ENCODE measurements at places on chromosomes 12 and 14.

GRCh38 chr14:75340921-75341320, 62.3 kb downstream of the FOS start:
- no peak for DNase-seq

DNA sequence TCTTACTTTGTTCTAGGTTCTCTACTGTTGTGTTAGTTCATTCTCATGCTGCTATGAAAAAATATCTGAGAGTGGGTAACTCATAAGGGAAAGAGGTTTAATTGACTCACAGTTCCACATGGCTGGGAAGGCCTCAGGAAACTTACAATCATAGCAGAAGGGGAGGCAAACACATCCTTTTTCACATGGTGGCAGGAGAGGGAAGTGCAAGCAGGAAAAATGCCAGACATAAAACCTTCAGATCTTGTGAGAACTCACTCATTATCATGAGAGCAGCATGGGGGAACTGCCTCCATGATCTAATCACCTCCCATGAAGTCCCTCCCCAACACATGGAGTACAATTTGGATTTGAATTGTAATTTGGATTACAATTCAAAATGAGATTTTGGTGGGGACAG, 69.6 kb downstream of the MGST1 start:
- no peak for DNase-seq

DNA sequence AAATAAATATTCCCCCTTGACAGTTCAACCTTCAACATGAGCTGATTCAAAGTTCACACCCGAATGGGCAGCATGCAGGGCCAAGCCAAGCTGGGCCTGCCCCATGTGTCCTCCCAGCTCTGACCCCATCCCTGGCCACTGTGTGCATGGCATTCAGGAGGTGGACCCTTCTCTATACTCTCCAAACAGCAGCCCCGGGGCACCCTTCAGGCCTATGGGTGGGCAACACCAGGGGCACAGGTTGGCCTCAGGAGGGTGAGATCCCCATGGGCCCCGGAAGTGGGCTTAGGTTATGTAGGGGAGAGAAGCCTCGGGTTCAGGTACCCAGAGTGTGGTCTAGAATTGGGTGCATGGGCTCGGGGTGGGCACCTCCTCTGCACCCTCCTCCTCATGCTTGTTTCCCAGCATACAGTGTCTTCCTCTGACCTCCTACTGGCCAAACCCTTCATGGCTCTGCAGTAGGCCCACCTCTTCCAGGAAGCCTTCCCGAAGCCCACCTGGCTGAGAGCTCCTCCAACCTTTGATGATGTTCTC, 31.5 kb upstream of the BCL7A start:
- no peak for DNase-seq

GRCh38 chr14:58574623-58575022, 63.1 kb upstream of the DACT1 start:
- DNase-seq: no peak

DNA sequence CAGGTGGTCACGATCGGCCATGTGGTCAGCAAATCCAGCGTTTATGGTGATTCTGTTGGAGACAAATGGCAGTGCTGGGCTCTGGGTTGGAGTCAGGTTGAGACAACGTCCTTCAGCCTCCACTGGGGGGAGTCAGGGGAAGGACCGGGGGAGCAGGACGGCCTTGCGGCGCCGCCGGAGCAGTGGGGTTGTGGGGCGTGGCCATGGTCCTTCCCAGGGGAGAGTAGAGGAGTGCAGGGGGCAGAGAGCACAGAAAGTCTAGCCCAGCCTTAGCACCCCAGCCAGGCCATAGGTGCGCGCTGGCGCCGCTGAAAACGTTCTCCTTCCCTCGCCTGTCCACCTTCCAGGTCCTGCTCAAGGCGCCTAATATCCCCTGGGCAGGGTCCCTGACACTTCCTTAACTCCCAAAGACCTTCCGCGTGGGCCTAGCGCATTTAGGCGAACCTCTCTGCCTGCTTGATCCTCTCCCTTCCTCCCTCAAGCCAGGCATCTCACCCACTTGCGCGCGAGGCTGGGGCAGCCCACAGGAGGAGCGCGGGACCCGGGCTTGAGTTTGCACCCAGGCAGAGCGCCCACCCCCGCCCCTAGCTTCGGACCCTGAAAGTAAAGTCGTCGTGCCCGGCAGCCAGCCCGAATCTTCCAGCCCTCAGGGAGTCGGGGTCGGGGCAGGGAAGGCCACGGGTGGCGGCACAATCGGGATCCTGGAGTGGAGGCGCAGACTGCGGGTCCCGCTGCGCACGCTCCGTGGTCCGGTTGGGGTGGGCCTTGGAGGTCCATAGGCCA, 3.1 kb upstream of the KIF26A start:
- peak; percentile 77 for DNase-seq

GRCh38 chr14:68584786-68585185, 208.1 kb downstream of the ZFP36L1 start:
- no peak for DNase-seq

DNA sequence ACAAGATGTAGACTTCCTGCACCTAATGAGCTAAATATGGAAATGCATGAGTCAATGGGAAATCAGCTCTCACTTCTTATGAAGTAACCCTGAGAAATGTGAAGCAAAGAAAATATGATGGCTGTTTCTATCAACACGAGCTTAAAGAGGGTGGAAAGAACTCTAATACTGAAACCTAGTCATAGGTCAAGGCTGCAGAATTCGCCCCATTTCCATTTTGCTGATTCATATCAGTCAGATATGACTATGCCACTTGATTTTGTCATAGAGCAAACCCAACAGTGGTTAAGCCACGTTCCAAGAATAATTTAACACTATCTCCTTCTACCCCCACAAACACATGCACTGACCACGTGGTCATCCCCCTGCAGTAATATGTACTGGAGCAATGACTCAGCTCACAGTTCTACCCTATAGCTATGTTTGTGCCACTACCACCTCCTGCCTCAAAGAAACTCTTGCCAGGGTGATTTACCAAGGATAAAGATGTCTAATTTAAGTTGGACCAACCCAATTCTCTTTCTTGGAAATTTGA, 157.5 kb downstream of the TMTC3 start:
- peak; percentile 7 for DNase-seq

- no peak for DNase-seq
Measured at GRCh38 chr12:69000540-69001243, 67.7 kb upstream of the CPM start.

GRCh38 chr12:5155866-5156265, 112.2 kb downstream of the KCNA5 start:
- no peak for DNase-seq

DNA sequence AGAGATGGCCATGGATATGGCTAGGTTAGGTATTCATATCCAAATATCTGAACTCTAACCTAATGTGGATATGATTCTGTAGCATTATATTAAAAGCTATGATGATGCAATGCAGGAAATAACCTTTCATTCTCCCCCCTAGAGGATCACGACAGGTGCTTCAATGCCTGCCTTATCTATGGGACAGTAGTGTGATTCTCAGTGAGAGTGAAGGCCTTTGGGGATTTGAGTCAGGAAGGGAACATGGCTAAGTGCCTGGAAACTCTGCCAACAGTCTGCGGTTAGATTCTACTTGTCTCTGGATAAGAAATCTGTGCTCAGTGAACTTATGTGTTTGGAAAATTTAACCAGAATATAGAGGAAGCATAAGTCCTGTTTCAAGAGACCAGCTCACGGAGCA, 81.8 kb downstream of the SLC38A1 start:
- no peak for DNase-seq

DNA sequence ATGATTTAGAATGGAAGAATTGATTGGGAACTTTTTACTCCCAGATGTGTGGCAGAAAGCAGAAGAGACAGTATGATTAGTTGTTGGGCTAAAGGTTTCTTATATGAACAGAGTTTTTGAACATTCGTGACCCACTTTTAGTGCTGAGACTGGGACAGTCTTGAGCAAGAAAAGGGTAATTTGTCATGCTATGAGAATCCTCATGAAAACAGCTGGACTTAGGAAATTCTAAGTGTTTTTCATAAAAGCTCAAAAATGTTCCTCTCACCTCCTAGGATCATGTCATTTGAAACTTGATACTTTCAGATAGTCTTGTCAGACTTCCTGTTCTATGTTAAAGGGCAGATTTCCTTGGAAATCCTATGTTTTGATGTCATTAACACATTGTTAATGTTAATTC, 86.1 kb downstream of the MGAT4C start:
- DNase-seq: no peak

GRCh38 chr12:132108211-132108832, 35.8 kb downstream of the DDX51 start:
- no peak for DNase-seq

GRCh38 chr14:94050231-94050880, 24.2 kb downstream of the OTUB2 start:
- DNase-seq: no peak

DNA sequence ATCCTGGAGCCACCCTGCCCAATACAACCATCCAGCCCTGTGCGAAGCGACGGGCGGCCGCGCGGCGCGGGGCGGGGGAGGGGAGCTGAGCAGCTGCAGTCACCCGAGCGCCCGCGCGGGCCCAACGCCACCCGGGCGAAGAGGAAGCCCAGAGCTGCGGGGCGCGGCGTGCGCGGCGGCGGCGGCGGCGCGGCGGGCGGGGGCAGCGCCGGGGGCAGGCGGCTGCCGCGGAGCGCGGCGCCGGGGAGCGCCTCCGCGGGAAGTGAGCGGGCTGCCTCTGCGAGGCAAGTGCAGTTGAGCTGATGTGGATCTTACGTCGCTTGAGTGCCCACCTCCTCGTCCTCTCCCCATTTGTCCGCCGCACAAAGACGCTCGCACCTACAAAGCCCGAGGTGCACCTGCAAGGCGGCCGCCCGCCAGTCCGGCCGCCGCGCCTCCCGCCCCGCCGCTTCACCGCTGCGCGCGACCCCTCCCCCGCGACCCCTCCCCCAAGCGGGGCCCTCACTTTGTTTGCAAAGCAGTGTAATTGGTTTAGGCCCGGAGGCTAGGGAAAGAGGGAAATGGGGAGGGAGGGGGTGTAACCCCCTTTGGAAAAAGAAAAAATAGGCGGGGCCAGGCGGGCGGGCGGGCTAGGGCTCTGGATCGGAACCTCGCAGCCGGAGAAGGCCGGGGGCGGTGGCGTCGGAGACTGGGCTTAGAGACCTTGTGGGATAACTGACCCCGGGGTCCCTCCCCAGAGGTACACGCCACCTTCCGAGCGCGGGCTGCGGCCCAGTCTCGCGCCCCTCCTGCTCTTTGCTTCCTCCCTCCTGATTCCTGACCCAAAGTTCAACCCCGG, at the start of the genes FOXA1 and TTC6:
FOXA1 (minus strand) TSS at position 279 of the 838 bp plus-strand sequence; CDS start at position 2, 277 bp downstream.
TTC6 (plus strand) TSS at position 659 of the 838 bp plus-strand sequence. CDS start 26,436 bp downstream, outside the sequence.
- peak; percentile 26 for DNase-seq

DNA sequence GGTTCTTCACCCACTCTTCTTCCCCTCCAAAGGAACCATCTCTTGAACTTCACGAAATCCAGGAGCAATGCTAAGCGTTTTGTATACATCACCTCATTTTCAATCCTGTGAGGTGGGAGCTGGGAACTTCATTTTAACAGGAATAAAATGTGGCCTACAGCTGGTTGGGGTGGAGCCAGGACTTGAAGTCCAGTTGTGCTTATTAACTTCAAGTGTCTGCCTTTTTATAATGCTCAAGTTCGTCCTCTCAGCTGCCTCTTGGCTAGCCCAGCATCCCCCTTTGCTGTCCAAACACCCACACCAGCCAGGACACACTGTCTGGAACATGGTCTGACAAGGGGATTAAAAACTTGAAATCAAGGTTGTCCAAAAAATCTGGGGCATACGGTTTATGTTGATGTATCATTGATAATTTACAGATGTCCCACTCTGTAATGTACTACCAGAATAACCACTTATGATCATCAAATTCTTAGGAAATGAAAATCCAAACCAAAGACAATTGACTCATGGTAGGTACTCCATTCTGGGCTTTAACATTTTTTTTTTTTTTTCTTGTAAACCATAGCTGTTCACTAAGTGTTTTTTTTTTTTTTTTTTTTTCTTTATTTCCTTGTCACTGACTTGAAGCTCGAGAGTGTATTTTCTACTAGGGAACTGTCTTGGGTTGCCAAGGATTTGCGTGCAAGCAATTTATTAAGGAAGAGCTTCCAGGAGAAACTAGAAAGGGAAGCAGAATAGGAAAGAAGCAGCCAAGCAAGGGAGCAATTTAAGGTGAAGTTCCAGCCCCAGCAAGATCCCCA, 252.3 kb downstream of the EFCAB11 start:
- no peak for DNase-seq

- DNase-seq: no peak
Measured at GRCh38 chr12:118046430-118046829, 14.5 kb downstream of the WSB2 start.

DNA sequence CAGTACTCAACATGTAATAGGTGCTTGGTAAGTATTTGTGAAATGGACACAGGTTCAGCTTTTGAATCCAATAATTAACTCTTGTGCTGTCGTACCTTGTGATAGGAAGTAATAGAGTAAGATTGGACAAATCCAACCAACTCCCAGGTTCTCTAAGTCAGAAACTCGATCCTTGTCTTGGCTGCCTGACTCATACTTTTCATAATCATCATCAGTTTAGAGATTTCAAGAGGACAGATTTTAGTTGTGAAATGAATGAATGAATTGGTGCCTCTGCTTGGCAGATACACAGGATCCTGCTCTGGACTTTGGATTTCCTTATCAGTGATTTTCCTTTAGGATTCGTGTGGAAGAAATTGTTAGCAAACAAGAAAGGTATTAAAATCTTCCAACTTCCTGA, 1145.2 kb downstream of the AACS start:
- DNase-seq: no peak

- DNase-seq: no peak
Measured at GRCh38 chr14:23119363-23120327, 590 bp upstream of the CEBPE start.

GRCh38 chr14:90626550-90626949, 189.7 kb downstream of the TTC7B start:
- DNase-seq: no peak

DNA sequence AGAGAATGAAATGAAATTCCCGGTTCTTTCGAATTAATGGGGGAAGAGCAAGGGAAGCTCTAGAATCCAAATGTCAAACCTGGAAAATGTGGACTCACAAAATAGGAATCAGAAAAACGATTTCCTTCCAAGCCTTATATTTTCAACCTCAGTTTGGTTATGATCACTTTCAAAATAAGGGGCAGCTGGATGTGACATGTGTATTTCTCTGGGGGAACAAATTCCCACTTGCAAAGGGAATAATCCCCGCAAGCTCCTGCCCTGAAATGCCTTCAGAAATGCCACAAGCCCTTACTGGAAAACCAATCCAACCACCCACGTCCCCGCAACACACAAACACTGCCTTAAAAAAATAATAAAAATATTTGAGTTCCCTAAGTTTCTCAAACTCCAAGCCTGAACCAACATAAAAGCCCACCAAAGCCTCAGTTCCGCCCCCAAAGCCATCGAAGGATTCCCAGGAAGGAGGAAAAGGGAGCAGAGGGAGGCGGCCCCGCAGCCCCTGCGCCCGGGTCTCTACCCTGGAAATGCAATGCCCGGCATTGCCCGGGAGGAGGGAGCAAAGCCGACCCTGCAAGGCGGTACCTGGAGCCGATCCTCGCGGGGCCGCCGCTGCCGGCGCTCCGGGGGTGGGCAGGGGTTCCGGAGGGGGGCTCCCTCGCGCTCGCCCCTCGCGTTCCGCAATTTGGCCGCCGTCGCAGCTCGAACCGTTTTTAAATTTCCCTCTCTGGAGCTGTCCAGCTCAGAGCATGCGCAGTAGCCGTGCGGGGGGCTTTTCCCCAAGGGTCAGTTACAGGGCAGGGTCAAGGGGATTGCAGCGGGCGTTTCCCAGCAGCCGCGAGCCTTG, at the start of gene FOXN4:
FOXN4 (minus strand) TSS at position 751 of the 847 bp plus-strand sequence. CDS start 963 bp downstream, outside the sequence.
- no peak for DNase-seq

GRCh38 chr14:93035917-93036651, 79.6 kb downstream of the ITPK1 start:
- DNase-seq: peak; percentile 75

Data from H54 (cell line).